ENCODE measurements at places on chromosomes 1 and 21. TPM values are rescaled to one million over a fixed set of nuclear protein-coding genes. Genes with fewer than 3 reads are reported as not detected.

Gene TRNP1
- total RNA-seq = 16.4 TPM

Gene OR6K3
- total RNA-seq = not detected

Gene GSTM3
- total RNA-seq = 26.1 TPM

Gene NEXN
- total RNA-seq = 37.5 TPM

Gene RNU1-3
- total RNA-seq = 1,356 TPM

DNA sequence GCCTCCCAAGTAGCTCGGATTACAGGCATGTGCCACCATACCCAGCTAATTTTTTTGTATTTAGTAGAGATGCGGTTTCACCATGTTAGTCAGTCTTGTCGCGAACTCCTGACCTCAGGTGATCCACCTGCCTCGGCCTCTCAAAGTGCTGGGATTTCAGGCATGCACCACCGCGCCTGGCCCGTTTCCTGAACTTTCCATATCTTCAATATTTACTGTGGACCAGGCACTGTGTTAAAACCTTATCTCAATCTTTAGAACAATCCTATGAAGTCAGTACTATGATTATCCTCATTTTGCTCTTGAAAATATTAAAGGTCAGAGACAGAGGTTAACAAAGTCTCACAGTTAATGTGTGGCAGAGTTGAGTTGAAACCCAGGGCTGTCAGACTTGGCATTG is 1.6 kb upstream of the ADCY10 start:
- H3K27me3 ChIP-seq = no peaks in the 10 kb centered on the region

DNA sequence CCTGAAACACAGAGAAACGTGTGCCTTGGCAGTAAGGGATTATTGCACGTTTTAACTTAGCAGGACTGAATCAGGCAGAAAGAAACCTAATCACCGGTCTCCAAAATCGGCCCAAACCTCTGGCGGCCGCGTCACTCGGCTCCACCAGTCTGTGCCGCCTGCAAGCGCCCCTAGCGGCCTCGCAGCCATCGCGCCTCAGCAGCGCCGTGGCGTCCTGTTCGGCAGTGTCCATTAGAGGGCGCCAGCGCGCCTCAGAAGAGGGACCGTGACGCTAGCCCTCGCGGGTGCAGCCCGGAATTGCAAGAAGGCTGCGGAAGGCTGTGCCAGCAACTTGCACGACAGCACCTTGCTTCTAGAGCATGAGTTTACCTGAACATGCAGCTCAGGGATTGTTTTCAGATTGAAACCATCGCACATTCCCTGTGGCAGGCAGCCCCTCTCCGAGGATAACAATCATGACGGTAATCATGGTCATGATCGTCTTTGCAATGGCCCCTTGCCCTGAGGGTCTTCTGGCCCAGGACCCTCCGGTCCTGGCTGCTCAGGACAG is 164.4 kb downstream of the TRIM33 start:
- no peaks in the 10 kb centered on the region for H3K36me3 ChIP-seq
- no peak overlapping the region for H3K27ac ChIP-seq
- peaks cover 9% of the 10 kb centered on the region for H3K27me3 ChIP-seq
- peaks cover 10% of the 10 kb centered on the region for H3K4me1 ChIP-seq
- DNase-seq = peak; percentile 73
- H3K4me3 ChIP-seq = peak overlapping the region; percentile 66

GRCh38 chr1:207822602-207823451 is 71.0 kb downstream of the CD46 start:
- H3K27me3 ChIP-seq = no peaks in the 10 kb centered on the region
- H3K4me3 ChIP-seq = no peak overlapping the region
- no peak overlapping the region for H3K27ac ChIP-seq
- no peak for DNase-seq
- no peaks in the 10 kb centered on the region for H3K36me3 ChIP-seq

DNA sequence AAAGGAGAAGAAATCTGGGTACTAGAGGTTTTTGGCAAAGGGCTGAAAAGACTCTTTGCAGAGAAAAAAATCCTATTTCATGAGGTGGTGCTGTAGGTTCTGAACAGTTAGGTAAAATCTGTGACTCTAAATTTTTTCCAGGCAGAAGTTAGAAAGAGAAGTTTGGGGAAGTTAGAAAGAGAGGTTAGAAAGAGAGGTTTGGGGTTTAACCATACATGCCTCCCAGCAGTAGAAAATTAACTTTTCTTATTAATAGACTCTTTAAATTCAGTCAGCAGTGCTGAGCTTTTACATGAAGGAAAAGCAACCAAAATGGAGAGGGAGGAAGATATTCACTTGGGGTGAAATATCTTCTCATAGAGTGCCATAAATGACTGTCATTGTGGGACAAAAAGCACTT is 12.2 kb downstream of the AMY1C start:
- H3K27ac ChIP-seq = no peak overlapping the region
- DNase-seq = no peak
- H3K4me3 ChIP-seq = no peak overlapping the region
- H3K36me3 ChIP-seq = no peaks in the 10 kb centered on the region
- no peaks in the 10 kb centered on the region for H3K4me1 ChIP-seq

DNA sequence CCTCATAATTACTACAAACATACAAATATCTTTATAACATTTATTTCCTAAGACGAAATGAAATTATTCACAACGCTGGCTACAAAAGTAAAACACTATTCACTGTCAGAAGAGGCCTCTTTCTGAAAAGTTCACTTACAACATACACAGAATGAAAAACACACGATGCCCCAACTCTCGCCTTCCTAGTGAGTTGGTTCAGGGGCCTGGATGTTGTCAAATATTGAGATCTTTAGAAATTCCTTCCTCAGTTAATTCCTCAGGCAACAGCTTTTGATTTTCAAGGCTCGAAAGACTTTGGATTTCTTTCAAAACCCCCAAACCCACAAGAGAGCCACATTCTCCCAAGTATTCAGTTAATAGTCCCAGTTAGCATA is 14.2 kb upstream of the KCNE1 start:
- H3K4me1 ChIP-seq = peaks cover 54% of the 10 kb centered on the region
- H3K36me3 ChIP-seq = peaks cover 18% of the 10 kb centered on the region
- H3K27ac ChIP-seq = peak overlapping the region; percentile 96
- no peaks in the 10 kb centered on the region for H3K27me3 ChIP-seq

GRCh38 chr1:40630488-40631223 is 34.8 kb downstream of the RIMS3 start:
- H3K4me1 ChIP-seq = peaks cover 7% of the 10 kb centered on the region
- no peak overlapping the region for H3K27ac ChIP-seq
- H3K27me3 ChIP-seq = no peaks in the 10 kb centered on the region
- no peak overlapping the region for H3K4me3 ChIP-seq
- no peaks in the 10 kb centered on the region for H3K36me3 ChIP-seq

DNA sequence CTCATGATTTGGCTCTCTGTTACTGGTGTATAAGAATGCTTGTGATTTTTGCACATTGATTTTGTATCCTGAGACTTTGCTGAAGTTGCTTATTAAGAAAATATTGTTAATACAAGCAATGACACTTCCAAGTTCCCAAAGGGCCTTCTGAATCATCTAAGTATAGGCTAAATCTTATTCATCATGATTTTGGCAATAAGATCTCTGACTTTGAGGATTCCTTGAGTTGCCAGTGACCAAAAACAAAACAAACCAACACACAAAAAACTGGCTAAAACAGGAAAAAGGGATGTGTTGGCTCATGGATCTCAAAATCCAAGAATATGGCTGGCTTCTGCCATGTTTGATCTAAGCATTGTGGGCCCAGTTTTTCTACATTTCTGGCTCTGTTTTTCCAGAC is 163.4 kb downstream of the HHIPL2 start:
- no peak overlapping the region for H3K4me3 ChIP-seq
- H3K27ac ChIP-seq = no peak overlapping the region
- H3K4me1 ChIP-seq = no peaks in the 10 kb centered on the region
- DNase-seq = no peak
- no peaks in the 10 kb centered on the region for H3K36me3 ChIP-seq

- H3K4me3 ChIP-seq = no peak overlapping the region
- no peaks in the 10 kb centered on the region for H3K27me3 ChIP-seq
- no peaks in the 10 kb centered on the region for H3K36me3 ChIP-seq
These were observed 162.4 kb downstream of the KIF26B start for GRCh38 chr1:245317217-245317616.

All from astrocyte (in vitro differentiated cells and primary cell).